ENCODE measurements at places on chromosomes 4 and X.

DNA sequence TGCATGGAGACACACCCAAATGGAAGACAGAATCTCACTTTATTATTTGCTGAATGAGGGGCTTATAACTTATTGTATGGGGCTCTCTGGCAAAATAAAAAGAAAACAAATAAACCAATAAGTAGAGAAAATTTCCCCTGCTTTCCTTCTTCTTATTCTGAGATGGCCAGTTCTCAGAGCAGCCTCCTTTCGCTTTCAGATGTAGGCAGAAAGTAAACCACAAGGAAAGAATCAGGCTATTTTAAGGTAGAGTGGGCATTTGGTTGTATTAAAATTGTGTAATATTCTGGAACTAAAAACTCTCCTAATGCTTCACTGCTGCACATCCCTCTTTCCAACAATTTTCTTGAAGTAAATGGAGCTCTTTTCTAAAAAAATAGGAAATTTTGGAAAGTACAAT, 241.8 kb downstream of the GALNTL6 start:
- no peak for DNase-seq

GRCh38 chr4:17492058-17492741, 19.7 kb downstream of the QDPR start:
- no peak for DNase-seq

DNA sequence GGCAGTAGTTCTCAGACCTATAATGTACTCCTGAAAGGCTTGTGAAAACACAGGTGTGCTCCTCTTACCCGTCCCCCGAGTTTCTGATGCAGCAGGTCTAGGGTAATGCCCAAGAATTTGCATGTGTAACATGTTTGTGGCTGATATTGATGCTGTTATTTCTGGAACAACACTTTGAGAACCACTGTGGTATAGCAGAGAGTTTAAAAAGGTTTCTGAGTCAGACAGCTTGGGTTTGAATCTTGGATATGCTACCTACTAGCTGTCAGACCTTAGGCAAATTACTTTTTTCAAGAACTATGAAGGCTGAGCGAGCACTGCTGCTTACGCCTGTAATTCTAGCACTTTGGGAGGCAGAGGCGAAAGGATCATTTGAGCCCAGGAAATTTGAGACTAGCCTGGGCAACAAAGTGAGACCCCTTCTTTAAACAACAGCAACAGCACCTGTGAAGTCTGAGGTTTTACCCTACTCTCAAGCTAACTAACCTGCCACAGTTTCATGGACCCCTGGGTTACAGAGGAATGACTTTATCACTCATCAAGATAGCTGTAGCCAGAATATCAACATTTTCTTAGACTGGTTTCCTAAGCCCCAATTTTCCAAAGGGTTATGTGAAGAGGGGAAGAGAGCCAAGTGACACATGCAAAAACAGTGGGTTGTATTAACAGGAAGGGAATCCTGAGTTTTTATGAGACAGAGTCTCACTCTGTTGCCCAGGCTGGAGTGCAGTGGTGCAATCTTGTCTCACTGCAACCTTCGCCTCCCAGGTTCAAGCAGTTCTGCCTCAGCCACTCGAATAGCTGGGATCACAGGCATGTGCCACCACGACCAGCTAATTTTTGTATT, 5.1 kb downstream of the AFF1 start:
- peak; percentile 32 for DNase-seq

DNA sequence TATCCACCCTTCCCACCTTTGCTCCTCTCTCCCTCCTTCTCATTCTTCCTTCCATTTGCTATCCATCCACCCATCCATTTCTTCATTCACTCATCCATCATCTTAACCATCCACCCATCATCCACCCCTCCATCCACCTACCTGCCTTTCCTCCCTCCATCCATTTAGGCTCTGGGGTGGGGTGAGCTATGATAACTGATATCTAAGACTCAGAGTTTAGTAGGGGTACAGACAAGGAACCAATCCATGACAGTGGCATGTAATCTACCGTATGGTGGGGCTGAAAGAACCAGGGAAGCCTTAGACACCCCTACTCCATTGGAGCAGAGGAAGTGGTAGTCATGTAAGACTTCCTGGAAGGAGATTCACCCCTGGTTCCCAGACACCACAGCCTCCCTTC, 23.2 kb downstream of the PSAPL1 start:
- no peak for DNase-seq

- peak; percentile 48 for DNase-seq
These were observed 82.2 kb upstream of the MAGEA10 start for GRCh38 chrX:152220606-152221005.
